ENCODE measurements at places on chromosomes 7 and 10. TPM values are rescaled to one million over a fixed set of nuclear protein-coding genes. Genes with fewer than 3 reads are reported as not detected.

- no peak for DNase-seq
Measured at GRCh38 chr7:127034186-127034806, 218.4 kb downstream of the GRM8 start.

NRG3 gene
- 8.2 TPM for total RNA-seq

- no peak for DNase-seq
Measured at GRCh38 chr10:46079831-46080585, 33.9 kb upstream of the MSMB start.

PGAM2 gene
- total RNA-seq = not detected

DNA sequence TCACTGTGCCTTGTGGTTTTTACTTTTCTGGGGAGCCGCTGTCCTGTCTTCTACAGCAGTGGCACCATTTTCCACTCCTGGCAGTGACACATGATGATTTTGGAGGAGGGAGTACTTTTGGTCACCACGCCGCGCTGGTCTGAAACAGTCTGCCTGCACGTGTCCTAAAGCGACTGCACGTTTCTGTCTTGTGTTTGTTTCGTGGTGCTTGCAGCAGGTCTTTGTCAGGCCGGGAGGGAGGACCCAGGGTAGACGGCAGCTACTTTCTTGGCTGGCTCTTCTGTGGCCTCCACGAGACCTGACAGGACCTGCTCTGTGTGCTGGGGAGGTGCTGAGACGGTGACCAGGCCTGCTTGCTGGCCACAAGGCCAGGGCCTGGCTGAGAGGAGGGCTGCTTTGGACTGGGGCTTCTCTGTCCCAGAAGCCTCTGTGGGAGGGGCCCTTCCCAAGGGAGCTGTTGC is 82.0 kb downstream of the GLRX3 start:
- no peak for DNase-seq

- DNase-seq = no peak
Measured at GRCh38 chr7:129804890-129805719, 147.7 kb downstream of the UBE2H start.

GRCh38 chr7:107559864-107560263 is 3.9 kb downstream of the COG5 start:
- peak; percentile 44 for DNase-seq

AEBP1 gene
- 9.1 TPM for total RNA-seq

DNA sequence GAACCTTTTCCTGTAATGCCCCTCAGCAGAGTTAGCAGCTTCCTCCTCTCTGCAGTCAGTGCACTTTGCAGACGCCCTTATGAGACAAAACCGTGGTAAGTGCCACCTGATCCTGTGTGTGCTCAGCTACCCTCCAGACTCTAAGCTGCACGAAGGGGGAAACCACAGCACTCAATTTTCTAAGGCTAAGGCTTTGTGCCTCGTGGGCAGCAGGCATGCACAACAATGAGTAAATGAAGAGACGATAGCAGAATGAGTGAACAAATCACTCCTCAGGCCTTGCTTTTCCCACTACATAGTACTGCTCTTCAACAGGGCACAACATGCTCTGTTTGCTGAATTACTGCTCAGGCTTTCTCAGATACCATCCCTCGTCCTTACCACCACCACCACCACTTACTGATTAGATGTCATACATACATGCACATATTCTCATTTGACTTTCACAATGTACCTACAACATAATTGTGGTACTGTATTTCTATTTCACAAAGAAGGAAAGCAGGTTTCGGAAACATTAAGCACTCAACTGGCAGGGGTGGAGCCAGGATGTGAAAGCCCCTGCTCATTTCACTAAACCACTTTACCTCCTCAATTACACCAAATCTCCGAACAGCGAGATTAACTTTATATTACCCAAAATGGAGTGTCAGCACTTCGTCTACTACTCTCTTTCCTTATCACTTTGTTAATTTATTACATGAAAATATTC is 85.4 kb downstream of the ICA1 start:
- DNase-seq = no peak

DNA sequence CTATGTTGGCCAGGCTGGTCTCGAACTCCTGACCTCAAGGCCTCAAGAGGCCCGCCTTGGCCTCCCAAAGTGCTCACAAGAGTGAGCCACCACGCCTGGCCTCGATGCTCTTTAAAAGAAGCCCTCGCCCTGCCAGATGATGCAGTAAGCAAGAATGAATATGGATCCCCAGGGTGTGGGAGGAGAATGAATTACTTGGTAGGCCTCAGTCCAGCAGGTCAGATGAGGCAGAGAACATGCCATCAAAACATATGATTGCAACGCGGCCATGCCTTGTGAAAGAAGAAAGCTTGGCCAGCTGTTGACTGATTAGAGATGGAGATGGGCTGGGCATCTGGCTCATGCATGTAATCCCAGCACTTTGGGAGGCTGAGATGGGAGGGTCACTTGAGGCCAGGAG is 68.7 kb downstream of the CAMK1D start:
- no peak for DNase-seq

GRCh38 chr7:151408498-151408838 is 1.4 kb downstream of the WDR86 start:
- DNase-seq = no peak

GRCh38 chr7:7969306-7970236 is 975 bp downstream of the GLCCI1 start:
- no peak for DNase-seq

PSMA2 gene
- total RNA-seq = 72.0 TPM

- DNase-seq = no peak
Measured at GRCh38 chr10:131077724-131078123, 233.8 kb downstream of the TCERG1L start.

ADAM8 gene
- 0.13 TPM for total RNA-seq

DNA sequence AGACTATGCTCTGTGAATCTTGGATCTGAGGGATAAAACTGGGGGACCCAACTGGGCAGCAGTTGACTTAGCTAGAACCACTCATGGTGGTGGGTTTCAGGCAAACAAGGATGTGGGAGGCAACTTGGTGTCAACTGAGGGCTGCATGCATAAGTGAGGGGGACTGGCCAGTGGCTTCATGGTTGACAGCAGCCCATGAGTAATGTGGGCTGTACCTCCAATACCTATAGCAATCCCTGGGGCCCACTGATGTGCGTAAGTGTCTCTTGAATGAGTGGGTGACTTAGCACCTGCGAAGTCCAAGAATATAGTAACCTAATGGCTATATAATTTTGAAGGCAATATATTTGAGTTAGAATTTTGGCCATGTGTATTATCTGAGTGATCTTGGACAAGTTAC is 13.7 kb upstream of the MAP3K8 start:
- no peak for DNase-seq

DNA sequence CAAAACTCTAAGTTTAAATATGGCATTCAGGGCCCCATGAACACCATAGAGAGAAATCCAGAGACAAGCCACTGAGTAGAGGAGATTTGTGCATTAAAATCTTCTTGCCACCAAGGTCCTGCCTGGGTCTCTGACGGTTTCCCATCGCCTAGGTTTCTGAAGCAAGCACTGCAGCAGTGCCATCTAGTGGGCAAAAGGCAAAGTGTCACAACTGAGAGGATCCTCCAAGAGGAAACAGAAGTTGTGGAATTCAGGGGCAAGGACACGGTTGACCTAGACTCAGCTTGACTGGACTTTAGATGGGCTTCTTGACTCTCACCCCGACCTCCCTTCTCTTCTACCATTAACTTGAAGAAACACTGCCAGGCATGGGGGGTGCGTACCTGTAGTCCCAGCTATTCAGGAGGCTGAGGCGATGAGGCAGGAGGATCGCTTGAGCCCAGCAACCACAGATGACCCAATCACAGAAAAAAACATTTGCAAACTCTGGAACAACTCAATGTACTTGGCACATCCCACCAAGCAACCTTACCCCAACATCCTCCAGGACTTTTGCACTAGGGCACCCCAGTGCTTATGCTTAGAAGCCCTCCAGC is 604.1 kb downstream of the GALNT17 start:
- DNase-seq = peak; percentile 60

- DNase-seq = no peak
Measured at GRCh38 chr10:77436257-77436975, 201.2 kb downstream of the KCNMA1 start.

DNA sequence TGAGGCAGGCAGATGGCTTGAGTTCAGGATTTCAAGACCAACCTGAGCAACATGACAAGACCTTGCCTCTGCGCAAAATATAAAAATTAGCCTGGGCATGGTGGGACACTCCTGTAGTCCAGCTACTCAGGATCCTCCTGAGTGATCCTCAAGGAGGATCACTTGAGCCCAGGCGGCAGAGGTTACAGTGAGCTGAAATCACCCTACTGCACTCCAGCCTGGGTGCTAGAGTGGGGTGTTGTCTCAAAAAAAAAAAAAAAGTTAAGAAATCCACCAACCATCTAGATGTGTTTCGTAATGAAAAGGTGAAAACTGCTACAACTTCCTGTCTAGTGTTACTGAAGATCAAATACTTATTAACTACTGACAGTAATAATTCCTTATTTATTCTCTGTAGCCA is 8.1 kb downstream of the GLCCI1 start:
- DNase-seq = no peak

Measured in dermis microvascular lymphatic vessel endothelial cell (primary cell).